ENCODE measurements at places on chromosomes 11 and 22.

- no peak for DNase-seq
These were observed 15.2 kb downstream of the SMC1B start for GRCh38 chr22:45398214-45398613.

GRCh38 chr11:9662273-9662672 lies 1.6 kb upstream of the SWAP70 start:
- DNase-seq: no peak

DNA sequence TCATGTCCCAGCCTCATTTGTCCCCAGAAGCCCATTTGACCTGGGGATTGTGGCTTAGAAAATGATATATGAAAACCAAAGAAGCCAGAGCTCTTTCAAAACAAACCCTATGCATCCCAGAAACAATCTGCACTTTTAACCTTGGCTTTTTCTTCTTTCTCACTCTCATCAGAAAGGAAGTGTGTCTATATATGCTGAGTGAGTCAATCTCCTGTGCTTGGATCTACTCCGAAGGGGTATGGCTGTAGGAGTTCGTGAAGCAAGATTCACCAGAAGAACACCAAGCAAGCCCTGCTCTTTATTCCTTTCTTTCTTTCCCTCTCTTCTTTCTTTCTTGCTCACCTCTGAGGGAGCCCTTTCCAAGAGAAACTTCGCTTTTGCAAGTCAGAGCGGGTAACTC lies 636 bp downstream of the PAMR1 start:
- no peak for DNase-seq

- DNase-seq: no peak
These were observed 89.0 kb downstream of the APIP start for GRCh38 chr11:34827228-34827627.

GRCh38 chr22:20390394-20390907 lies 3.5 kb upstream of the ZNF74 start:
- DNase-seq: no peak

DNA sequence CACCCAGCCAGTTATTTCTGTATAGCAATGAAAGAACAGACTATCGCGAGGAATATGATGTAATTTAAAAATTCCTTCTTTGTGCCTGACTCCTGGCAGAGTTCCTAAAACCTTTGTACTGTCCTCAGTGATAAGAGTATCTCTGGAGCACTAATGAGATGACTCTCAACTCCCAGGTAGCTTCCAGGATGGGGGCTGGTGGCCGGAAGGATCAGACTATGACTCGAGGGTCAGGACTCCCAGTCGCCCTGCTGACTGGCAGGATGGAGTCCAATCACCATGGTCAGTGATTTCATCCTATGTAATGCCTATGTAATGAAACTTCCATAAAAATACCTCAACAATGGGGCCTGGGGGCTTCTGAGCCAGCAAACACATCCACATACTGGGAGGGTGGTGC lies 135.1 kb downstream of the SHANK2 start:
- DNase-seq: no peak

DNA sequence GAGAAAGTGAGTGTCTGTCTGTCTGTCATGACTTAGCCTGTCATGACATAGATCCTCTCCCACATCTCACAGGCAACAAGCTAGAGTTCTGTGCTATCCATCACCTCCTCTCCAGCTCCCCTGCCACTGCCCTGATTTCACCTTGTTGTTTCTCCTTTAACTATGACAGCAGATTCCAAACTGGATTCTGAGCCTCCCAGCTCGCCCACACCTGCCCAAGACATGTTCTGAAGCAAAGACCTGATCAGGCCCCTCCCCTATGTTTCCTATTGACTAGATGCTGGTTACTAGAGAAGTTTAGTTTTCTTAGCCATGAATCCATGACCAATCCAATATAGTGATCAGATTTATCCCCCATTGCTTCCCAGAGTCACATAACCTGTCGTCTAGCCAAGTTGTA lies 15.4 kb downstream of the PRSS23 start:
- DNase-seq: no peak

DNA sequence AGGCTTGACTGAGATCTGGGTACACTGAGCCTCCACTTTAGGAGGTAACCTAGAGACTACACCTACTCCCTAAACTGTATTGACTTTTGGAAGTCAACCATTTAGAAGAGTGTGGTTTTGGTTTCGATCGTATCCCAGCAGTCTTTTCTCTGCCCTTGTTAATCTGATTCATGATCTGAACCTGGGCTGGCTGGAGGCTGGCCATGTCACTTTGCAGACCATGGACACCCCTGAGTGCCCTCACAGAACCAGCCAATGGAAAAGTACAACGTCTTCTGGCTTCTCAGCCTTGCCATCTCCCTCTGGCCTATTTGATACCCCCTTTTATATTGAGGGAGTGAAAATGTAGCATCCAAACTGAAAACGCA lies 10.8 kb downstream of the EHF start:
- no peak for DNase-seq

Data from AG04449 (cell line).